ENCODE measurements at places on chromosomes 6 and 20.
A peak's percentile ranks its signal among the peaks of the same experiment; 100 is the strongest.

GRCh38 chr6:165468340-165469235, 159.2 kb upstream of the C6orf118 start:
- DNase-seq: no peak

GRCh38 chr6:161682982-161683381, 409.1 kb upstream of the AGPAT4 start:
- no peak for DNase-seq

GRCh38 chr20:15674253-15675060, 898.8 kb downstream of the KIF16B start:
- no peak for DNase-seq

DNA sequence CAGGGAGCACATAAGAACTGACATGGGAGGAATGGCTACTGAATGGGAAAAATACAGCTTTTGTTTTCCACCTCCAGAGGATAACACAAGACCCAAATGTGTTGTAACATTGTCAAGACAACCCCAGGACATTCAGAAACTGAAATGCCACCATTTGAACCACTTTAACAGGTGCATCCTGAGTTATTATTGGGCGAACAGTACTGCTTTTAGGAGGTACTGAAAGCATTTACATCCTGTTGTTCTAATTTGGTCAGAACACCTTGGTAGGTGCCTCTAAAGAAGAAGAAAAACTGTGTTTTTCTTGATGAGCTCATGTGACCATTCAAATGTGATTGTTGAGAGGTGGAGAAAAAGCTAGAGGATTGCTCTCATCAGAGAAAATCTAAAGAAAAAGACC, 6.4 kb upstream of the TXNDC5 start:
- no peak for DNase-seq

- peak; percentile 53 for DNase-seq
These were observed 22.6 kb upstream of the HLA-DQB2 start for GRCh38 chr6:32785781-32786533.

DNA sequence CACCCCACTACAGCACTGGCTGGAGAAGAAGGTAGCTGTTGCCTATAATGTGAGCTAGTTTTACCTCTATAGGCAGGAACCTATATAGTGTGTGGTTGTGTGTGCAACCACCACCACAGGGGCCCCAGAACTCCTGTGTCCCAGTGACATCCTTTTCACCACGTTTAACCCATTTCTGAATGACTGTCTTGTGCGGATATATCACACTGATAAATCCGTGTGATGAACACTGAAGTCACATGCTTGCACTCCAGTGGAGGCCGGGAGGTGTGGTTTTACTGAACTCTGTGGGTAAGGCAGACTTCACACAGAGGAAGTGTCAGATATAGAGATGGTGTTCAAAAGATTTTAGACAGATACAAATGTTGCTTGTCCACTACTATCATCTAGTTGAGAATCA, 32.5 kb downstream of the SDHAF4 start:
- DNase-seq: no peak

DNA sequence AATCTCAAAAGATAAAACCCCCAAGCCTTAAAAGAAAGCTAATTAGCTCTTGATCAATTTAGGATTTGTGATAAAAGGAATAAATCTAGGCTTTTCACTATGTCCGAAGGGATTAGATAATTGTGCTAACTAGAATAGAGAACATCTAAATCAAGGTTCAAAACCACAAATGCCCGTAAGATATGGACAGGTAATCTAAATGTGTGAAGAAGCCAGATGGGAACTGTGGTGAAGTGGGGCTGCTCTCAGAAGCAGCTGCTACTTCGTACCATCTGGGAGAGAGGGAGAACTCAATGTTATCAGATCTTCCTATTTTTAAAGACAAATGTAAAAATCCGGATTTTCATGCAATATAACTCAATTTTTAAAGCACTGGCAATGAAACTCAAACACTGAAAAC, 44.2 kb downstream of the NCOA6 start:
- DNase-seq: no peak

- DNase-seq: no peak
These were observed 36.0 kb upstream of the SMIM29 start for GRCh38 chr6:34284563-34285447.

GRCh38 chr6:90401933-90402830, 105.5 kb upstream of the BACH2 start:
- no peak for DNase-seq

- DNase-seq: no peak
These were observed 2.3 kb downstream of the RBM38 start for GRCh38 chr20:57393321-57394120.

GRCh38 chr20:45361793-45362192, 1.2 kb upstream of the SYS1 start:
- no peak for DNase-seq

- DNase-seq: no peak
These were observed 140.3 kb upstream of the TCF21 start for GRCh38 chr6:133748628-133749027.

GRCh38 chr20:62758226-62758912, 37.9 kb upstream of the MRGBP start:
- no peak for DNase-seq

DNA sequence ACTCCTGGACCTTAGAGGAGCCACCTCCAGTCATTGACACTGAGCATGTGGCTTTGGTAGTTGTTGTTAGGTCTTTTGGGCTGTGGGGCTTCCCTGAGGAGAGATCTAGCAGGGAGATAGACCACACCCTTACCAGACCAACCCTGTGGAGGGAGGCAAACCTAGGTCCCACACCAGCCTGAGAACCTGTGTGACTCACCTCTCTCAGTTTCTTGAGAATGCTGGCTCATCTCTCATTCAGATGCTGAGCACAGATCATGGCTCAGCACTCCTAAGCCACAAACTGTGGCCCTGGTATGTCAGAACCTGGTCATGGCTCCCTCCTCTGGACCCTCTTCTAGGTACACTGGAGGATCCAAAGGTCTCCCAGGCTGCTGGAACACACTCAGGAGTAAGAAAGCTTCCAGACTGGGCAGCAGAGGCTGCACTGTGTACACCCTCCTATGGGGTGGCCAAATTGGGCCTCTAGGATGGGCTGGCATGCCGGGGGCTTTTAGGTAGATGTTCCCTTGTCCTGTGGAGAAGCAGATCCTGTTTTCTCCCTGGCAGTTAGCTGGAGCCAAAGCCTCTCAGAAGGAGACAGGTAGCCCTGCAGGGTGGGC, 1294.5 kb downstream of the KHDRBS2 start:
- no peak for DNase-seq

- peak; percentile 25 for DNase-seq
These were observed 11.2 kb downstream of the SLC22A1 start for GRCh38 chr6:160132776-160133338.

DNA sequence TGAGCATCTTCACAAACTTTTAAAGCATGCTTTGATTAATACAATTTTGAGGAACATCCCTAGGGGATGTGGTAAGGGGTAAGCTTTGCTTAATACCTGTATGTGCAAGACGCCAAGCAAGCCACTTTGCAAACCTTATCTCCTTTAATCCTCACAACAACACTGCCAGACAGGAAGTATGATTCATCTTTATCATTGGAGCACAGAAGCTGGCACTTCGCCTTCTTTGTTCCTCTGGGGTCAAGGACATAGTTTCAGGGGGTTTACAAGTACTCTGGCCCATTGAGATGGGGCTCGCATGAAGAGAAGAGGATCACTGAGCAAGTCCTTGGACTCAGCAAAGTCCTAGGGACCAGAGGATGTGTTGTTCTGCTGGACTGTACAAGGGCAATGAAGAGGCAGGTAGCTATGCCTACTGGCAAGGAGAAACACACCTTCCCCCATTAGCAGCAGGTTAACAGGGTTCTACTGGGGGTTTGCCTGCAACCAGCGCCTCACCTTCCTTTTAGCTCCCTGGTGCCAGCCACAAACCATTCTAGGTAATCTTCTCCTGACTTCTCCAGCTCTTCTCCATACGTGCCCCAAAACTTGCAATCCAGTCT, 8.8 kb downstream of the TMEM244 start:
- no peak for DNase-seq

DNA sequence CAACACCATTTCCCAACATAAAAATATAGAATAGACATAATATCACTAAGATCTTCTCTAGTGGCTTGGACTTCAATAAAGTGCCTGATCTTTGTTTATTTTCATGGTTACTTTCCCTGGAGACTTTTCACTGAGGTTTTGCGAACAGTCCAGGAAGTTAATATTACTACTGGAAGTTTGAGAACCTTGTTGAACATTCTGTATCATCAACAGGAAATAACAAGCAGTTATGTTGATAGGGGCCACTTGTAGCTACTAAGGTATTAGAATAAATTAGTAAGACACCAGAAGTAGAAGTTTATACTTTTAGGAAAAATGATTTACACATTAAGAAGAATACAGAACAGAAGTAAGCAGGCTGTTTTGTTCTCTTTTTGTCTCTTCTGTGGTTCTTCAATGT, 180.2 kb downstream of the TFAP2B start:
- no peak for DNase-seq

- no peak for DNase-seq
These were observed 121.4 kb upstream of the ADGRF1 start for GRCh38 chr6:47163536-47163935.

DNA sequence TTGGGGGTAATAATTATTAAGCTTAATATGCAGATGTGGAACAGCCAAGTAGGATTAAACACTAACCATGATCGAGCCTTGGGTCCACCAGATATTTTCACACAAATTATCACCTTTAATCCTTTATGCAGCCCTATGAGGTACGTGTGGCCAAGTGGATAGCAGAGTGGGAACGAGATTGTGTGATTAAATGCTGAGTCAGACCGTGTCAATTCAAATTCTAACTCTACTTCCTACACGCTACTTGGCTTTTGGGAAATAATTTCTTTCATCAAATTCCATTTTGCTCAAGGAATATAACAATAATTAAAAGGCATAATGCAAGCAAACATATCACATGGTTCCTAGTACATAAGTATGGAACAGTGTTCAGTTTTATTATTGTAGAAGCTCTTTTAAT, 329.2 kb downstream of the CBLN4 start:
- DNase-seq: no peak

GRCh38 chr20:23212464-23212995, 126.4 kb upstream of the CD93 start:
- DNase-seq: no peak

GRCh38 chr20:41213150-41213820, 75.9 kb downstream of the PLCG1 start:
- DNase-seq: peak; percentile 45

DNA sequence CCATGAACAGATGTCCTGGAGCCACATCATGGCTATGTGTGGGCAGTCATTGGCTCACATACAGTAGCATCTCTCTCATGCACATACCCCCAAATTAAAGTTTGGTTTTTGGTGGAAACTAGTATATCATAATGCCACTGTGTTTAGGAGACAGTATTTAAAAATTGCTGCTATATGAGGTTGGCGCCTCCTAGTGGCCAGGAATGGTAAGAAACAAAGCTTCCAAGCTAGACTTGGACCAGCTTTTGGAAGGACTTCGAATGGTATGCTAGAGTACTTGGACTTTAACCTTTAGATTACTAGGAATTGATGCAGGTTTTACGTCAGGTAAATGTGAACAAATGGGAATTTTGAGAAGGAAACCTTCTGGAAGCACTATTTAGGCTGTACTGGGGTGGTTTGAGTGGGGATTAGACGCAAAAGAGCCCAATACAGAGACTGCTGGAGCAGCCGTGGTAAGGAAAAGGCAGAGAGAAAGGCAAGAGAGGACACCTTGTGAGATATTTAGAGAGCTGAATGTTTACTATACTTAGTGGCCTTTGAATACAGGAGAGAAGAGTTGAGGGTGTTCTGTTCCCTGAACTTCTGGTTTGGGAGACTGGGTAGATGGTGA, 23.8 kb downstream of the PRSS35 start:
- no peak for DNase-seq

DNA sequence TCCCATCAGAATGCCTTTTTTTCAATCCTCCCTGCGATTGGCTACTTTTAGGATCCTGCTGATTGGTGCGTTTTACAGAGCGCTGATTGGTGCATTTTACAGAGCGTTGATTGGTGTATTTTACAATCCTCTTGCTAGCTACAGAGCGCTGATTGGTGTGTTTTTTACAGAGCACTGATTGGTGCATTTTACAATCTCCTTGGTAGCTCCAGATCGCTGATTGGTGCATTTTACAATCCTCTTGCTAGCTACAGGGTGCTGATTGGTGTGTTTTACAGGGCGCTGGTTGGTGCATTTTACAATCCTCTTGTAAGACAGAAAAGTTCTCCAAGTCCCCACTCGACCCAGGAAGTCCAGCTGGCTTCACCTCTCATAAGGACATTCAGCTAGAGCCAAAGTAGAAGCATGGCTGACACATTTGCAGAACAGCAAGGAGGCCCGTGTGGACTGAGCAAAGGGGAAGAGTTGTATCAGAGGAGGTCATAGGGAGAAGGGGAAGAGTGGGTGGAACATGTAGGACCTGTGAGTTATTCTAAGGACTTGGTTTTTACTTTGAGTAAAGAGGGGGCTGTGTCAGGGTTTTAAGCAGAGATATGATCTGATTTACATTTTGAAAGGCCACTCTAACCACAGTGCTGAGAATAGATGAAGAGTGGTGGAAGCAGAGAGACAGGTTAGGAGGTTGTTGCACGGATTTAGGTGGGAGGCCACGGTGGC, 2.6 kb downstream of the ALDH5A1 start:
- DNase-seq: no peak

- no peak for DNase-seq
These were observed 9.1 kb upstream of the SLC22A16 start for GRCh38 chr6:110485491-110485890.

- no peak for DNase-seq
These were observed 11.0 kb downstream of the TTBK1 start for GRCh38 chr6:43254138-43254817.

DNA sequence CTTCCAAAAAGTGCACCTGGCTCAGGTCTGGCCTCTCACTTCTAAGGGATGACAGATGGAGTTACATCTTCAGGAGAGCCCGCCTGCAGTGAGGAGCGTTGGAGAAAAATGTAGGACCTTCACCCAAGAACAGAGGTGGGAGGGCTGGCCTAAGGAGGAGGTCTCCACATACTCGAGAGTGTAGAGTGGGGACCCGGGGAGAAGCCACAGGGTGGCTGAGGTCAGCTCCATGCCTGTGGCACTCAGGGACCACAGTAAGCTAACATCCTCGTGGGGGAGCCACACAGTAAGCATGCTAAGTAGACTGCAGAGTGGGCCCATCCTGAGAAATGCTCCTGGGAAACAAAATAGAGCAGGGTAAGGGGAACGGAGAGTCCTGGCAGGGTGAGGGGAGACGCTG, 24.0 kb downstream of the AAR2 start:
- no peak for DNase-seq
